ENCODE measurements at places on chromosomes 3 and 15.

DNA sequence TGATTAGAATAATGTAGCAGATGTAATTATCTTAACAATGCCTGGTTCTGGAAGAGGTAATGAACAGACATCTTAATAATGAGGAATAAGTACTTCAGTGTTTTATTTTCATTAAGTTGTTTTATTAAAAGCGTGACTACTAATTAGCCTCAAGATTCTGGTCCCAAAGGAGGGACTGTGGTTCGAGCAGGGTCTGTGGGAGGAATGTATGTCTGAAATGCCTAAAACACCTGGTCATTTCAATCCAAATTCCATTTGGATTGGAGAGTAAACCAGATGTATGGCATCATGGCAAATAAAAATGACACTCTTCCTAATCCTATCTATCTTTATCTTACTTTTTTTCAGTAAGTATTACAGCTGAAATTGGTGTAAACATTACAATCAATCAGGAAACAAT is 243.2 kb downstream of the PDZRN3 start:
- DNase-seq: no peak

GRCh38 chr15:96336108-96336595 is 5.7 kb downstream of the NR2F2 start:
- no peak for DNase-seq

GRCh38 chr3:85780806-85781205 is 822.0 kb downstream of the CADM2 start:
- no peak for DNase-seq

DNA sequence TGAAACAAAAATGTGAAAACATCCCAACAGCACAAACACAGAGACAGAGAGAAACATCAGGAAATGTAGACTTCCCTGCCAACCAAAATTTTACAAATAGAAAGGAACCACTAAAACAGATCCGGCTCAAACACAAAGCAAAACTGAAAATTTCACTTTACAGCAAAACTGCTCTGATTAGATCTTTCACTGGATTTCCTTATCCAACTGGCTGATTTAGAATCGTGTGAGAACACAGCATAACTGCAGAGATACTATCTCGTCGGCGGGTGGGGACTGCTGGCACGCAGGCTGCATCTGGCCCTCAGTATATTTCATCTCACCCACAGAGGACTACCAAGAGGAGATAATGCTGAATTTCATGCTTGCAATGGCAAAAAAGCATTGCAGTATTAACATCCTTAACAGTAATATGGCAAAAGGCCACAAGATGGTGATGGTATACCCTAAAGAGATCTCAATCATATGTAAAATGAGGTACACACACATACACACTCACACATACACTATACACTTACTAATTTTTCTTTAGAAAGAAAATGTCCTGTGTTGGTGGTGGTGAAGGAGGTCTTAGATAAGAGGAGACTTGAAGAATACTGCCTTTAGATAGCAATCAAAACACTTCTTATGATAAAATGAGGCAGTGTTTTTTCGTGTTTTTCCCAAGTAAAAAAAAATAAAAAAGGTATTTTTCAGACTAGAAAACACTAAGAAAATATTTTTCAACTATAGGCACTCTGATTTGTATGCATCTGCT is 10.6 kb upstream of the LEO1 start:
- DNase-seq: peak; percentile 83

DNA sequence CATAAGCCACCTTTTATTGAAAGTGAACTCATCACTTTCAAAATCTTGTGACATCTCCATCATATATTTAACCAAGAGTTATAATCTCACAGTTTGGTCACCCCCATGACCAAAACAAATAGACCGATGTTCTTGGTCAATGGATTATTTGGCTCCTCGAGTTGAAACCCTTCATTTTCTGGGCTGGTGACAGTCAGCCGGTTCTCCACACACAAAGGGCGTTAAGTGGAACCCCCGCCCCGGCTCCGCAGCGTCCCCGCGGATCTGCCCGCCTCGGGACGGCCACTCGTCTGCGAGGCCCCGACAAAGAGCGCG is 772 bp downstream of the TSPAN3 start:
- DNase-seq: no peak

DNA sequence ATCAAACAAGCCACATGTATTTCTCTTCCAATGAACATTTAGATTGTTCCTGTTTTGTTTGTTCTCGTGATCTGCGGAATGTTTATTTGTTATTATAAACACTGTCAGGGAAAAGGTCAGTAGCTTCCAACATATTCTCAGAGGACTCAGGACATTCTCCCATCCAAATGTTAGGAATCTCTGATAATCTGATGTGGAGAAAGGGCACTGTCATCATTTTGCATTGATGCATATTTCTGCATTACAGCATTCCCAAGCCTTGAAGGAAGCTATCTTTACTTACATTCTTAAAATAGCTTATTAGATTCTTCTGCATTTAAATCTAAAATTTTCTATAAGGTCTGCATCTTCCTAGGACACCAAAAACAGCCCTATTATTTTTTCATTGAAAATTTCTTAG is 10.3 kb downstream of the MYO1E start:
- no peak for DNase-seq

DNA sequence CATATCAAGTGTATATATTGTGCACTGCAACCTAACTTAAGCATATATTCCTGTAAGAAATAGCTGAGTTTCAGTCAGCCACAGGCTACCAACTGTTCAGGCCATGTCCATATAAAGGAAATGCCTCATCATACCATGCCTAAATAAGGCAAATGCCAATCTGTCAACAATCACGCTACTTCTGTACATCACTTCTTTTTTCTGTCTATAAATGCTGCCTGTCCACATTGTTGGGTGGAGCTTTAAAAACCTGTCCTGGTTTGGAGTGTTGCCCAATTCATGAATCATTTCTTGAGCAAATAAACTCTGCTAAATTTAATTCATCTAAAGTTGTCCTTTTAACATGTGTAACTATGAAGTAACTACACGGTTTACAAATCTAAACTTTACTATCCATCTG is 1091.9 kb downstream of the NSUN3 start:
- DNase-seq: no peak

- DNase-seq: peak; percentile 5
These were observed 38.1 kb upstream of the IGDCC4 start for GRCh38 chr15:65460741-65461347.

GRCh38 chr3:73746623-73747022 is 121.9 kb upstream of the PDZRN3 start:
- no peak for DNase-seq

DNA sequence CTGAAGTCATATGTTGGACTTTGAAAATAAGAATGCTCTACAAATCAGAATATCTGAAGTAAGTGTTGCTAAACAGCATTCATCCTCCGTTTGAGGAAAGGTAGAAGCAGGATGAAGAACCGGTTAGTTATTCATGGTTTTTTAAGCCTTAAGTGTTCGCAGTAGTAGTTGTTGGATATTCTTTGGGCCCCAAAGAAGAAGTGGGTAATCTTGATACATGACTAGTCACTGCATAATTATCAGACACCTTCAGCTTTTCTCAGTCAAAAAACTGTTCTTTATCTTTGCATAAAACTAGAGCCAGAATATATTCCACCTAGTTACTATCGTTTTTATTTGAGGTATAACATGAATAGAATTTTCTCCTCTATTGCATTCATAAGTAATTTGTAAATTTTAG is 13.8 kb downstream of the RAB5A start:
- no peak for DNase-seq

DNA sequence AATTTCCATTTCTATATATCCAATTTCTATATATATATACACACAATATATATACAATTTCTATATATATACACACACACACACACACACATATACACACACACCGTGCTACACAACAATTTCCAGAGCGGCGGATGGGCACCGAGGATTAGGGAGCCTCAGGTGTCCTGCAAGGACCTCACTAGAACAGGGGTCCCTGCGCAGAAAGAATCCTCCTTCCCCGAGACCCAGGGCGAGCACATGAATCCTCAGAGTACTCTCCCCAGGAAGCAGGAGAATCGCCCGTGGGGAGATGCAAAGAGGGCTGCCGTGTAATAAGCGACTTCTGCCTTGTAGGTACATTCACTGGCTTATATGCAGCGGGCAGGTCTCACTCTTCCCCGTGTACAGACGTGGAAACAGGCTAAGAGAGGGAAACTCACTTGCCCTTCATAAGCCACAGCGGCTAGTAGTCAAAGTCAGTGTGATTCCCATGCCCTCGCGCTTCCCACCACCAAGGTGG is 467 bp downstream of the PIF1 start:
- DNase-seq: no peak

DNA sequence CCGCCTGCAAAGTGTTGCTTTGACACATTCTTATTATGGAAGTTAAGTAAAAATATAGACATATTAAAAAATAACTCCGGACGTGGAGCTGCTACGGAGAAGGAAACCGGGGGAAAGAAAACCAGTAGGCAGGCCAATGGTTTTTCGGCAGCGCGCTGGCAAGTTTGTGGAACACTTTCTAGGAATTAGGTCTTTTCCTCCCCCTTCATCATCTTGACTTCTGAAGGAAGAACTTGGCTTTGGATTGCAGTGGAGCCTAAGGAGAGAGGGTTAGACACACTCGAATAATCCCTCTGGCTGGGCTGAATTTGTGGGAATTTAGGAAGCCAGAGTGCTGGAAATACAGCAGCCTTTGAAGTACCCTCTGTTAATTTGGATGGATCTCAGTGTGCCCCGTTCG is 317 bp downstream of the ROBO2 start:
- DNase-seq: no peak

- peak; percentile 63 for DNase-seq
These were observed 34.5 kb downstream of the NPTN start for GRCh38 chr15:73598530-73599160.

GRCh38 chr15:44712346-44713005 is 1.2 kb downstream of the B2M start:
- peak; percentile 84 for DNase-seq

DNA sequence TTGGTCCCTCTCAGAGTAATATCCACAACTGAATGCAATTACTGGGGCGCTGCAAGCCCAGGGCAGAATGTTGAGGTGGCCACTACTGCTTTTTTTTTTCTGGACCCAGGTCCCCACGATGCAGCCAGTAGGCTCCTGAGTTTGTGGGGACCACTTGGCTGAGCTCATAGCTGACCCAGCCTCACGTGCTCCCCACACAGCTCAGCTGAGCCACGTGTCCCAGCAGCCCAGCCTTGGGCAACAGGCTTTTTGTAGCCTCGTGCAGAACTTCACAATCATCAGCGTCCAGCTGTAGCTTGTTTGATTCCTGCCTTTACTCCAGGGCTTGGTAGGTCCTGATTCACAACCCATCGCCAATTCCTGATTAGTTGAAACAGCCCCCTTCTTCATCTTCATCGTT is 117.3 kb downstream of the ETFA start:
- DNase-seq: no peak

- DNase-seq: no peak
These were observed 88.8 kb downstream of the THBS1 start for GRCh38 chr15:39669661-39670060.

DNA sequence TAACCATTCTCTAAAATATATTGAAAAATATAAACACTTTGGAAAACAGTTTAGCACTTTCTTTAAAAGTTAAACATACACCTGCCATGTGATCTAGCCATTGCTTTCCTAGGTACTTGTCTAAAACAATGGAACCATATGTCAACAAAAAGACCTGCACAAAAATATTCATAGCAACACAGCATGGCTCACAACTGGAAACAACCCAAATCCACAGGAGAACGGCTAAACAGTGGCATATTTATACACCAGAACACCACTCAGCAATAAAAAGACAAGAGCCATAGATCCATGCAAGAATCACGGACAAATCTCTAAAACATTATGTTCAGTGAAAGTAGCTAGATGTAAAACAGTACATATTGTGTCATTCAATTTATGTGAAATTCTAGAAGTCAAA is 221.3 kb upstream of the UBE2E2 start:
- DNase-seq: no peak

DNA sequence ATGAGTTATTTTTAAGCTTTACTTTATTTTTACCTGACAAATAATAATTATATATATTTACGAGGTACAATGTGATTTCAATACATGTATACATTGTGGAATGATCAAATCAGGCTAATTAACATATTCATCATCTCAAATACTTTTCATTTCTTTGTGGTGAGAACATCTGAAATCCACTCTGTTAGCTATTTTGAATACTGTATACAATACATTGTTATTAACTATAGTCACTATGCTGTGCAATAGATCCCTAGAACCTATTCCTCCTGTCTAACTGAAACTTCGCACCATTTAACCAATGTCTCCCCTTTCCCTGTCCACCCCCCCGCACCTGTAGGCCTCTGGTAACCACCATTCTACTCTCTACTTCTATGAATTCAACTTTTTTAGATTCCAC is 7.9 kb upstream of the SPPL2A start:
- no peak for DNase-seq

GRCh38 chr3:128605091-128606046 is 45.2 kb downstream of the RPN1 start:
- no peak for DNase-seq

GRCh38 chr3:84978843-84979242 is 20.1 kb downstream of the CADM2 start:
- DNase-seq: no peak

GRCh38 chr3:65030847-65031463 is 343.2 kb upstream of the ADAMTS9 start:
- DNase-seq: peak; percentile 46

DNA sequence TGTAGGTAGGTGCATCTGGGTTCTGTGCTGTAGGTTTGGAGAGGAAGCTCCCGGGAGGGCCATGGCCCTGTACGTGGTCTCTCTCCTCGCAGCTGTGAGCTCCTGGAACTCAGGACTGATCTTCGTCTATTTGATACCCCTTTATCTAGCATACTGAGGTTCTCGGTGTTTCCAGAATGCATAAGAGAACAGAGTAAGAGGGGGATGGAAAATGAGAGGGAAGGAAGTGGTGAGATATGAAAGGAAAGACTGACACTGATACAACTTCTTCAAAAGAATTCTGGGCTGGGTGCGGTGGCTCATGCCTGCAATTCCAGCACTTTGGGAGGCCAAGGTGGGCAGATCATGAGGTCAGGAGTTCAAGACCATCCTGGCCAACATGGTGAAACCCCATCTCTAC is 90.7 kb downstream of the CHRD start:
- DNase-seq: no peak

GRCh38 chr3:11059090-11059798 is 66.7 kb downstream of the SLC6A1 start:
- DNase-seq: peak; percentile 66

DNA sequence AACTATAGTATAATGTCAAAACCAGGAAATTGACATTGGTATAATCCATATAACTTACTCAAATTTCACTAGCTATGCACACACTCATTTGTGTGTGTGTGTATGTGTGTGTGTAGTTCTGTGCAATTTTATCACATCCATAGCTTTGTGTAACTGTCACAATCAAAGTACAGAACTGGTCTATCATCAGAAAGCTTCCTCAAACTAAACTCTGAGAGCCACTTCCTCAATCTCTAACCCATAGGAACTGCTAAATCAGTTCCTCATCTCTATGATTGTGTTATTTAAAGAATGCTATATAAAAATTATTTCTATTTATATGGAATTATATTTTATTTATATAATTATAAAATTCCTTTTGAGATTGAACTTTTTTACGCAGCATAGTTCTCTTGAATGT is 18.1 kb downstream of the LNP1 start:
- DNase-seq: no peak

GRCh38 chr15:47442371-47442770 is 274.9 kb upstream of the SEMA6D start:
- no peak for DNase-seq
